ENCODE measurements at places on chromosomes 5 and 9.

GRCh38 chr5:535846-536698 lies 11.8 kb upstream of the SLC9A3 start:
- DNase-seq = no peak

DNA sequence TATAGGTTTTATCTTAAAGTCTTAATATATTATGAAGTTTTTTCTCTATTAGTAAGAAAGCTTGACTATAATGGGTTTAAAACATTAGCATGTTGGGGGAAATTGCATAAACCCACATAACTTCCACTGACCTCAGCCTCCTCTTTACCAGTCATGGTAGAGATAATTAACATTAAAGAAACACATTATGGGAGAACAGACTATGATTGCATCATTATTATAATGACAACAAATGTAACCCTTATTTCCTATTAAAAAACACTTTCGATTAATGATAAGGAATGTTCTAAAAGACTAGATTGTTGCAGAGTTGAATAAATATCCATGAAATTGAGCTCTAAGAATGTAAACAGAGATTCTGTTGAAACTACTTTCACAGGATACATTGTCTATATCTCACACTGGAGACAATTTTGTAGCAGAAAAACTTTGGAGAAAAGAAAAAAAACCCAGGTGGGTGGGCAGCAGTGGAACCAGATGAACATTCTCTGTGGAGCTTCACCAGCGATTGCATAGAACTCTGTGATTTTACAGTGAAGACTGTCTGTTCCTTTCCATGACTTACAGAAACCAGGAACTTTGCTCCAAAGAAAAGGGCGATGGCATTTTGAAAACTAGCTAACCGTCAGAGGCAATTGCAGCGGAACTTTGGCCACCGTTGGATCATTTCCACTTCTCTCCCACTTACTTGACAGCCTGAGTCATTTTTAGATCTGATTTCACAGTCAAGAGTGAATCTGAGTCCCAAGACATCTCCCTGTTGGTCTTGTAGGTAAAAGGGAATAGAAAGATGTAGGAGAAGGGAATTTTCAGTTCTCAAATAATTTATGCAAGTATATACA lies 21.0 kb upstream of the ERAP2 start:
- DNase-seq = no peak

GRCh38 chr5:11363631-11364178 lies 540.5 kb downstream of the CTNND2 start:
- DNase-seq = no peak

- peak; percentile 81 for DNase-seq
Observed at GRCh38 chr9:115369322-115369957, 251.5 kb upstream of the TNC start.

DNA sequence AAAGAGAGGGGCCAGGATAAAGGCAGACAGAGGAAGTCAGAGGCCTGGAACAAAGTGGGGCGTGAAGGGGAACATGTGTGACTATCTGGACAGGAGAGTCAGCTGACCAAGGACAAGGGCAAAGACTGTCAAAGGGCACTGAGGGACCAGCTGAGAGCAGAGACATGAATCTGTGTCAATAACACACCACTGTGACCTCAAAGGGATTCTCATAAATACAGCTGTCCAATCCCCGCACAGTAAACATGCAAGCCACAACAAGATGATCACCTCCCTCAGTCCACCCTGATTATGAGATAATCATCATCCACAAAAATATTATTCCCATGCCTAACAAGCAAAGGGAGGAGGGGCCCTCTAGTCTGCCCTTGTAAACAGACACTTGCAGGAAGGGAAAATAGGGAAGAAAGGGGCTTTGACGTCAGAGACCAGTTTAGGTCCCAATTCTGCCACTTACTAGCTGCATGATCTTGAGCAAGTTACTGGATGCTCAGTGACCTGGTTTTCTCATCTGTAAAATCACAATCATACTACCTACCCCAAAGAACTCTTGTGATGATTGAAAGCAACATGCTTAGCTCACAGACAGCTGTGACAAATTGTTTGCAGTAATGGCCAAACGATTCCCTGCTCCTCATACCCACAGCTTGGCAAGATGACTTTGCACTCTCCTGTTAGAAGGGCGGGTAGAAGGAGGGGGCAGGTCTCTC lies 41.8 kb downstream of the RAPGEF1 start:
- DNase-seq = no peak

- DNase-seq = peak; percentile 23
Observed at GRCh38 chr5:78328585-78329173, 31.7 kb upstream of the SCAMP1 start.

DNA sequence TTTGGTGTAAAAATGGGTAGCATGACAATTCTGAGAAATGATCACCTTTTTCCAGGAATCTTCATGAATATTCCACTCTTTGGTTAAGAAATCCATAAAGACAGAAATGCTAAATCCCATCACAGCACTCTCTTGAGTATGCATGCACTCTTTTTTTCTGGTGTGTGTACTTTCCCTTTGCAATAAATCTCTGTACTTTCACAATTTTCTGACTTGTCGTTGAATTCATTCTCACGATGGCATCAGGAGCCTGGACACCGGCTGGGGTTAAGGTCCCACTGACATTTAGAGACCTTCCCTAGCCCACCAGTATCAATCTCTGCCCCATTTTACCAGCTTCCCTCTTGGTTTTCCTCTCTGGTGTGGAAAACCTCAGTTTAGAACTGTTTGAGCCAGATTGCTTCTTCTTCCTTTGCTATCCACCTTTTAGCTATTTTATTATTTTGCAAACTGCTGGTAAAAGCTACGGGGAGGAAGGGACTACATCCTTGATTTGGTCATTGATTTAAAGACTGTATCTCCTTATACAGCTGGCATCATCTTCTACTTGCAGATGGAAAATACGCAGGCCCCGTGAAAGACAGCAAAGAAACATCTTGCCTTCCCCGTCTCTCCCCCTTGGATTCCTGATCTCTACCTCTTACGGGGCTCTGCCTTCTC lies 59.9 kb upstream of the ZFR start:
- no peak for DNase-seq

GRCh38 chr9:34992376-34992951 lies 2.9 kb downstream of the DNAJB5 start:
- DNase-seq = peak; percentile 92

DNA sequence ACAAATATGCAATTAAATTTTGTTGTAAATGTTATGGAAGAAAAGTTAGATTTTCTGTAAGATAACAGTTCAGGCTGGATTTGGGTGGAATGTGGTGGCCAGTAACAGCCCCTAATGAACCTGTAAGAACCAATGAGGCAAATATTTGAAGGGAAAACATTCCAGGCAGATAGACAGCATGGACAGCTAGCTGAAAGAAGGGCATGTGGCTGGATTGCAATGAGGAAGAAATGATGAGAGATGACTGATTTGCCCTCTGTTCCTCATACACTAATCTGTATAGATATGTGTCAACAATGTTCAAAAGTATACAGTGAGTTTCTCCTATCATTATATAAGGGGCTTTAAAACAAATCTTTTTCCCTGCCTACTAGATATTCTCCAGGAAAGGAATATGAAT lies 58.8 kb downstream of the MAN2A1 start:
- DNase-seq = peak; percentile 73

GRCh38 chr9:35254984-35255857 lies 93.4 kb downstream of the UNC13B start:
- DNase-seq = no peak

GRCh38 chr9:93649610-93650261 lies 73.4 kb downstream of the PHF2 start:
- no peak for DNase-seq

- peak; percentile 52 for DNase-seq
Observed at GRCh38 chr5:95620030-95620869, at the start of gene GPR150. TSS of gene GPR150 (plus strand) at chr5:95620087. CDS start at chr5:95620276, 189 bp downstream.

DNA sequence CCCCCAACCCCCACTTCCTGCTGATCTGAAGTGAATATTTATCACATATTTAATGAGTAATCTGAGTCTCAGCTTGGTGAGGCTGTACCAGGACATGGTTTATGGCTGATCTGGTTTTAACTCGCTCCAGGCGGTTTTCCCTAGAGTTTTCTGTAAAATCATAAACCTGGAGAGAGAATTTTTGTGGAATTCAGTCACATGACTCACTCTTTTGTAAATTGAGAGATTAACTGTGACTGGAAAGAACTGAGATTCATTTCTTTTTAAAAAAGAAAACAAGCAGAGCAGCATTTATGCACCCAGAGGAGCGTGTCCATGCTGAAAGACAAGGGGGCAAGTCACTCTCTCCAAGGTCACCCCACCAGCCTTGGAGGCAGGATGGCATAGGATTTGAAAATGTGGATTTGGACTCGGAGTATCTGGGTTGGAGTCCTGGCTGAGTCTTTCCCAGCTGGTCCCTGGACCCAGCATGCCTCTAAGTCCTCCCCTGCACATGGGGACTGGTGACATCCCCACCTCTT lies 81.8 kb downstream of the ZNF618 start:
- peak; percentile 95 for DNase-seq

GRCh38 chr5:72468024-72468423 lies 39.2 kb downstream of the ZNF366 start:
- peak; percentile 48 for DNase-seq

DNA sequence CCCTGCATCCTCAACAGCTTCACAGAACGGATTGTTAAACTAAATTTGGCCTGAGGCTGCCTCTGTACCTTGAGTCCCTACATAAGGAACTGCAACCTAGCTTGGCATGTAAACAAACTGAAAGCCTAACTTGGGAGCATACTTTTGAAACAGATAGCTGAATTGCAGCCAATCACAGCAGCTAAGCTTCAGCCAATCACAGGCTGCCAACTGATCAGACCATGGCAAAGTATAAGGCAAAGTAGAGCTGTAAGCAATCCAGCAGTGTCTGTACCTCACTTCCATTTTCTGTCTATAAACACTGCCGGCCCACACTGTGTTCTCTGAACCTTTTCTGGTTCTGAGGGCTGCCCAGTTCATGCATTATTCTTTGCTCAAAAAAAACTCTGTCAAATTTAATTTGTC lies 8.9 kb upstream of the ZNF483 start:
- peak; percentile 12 for DNase-seq

GRCh38 chr9:131661568-131662288 lies 78.1 kb downstream of the RAPGEF1 start:
- DNase-seq = no peak

GRCh38 chr5:93997562-93997961 lies 256.2 kb upstream of the POU5F2 start:
- DNase-seq = no peak

DNA sequence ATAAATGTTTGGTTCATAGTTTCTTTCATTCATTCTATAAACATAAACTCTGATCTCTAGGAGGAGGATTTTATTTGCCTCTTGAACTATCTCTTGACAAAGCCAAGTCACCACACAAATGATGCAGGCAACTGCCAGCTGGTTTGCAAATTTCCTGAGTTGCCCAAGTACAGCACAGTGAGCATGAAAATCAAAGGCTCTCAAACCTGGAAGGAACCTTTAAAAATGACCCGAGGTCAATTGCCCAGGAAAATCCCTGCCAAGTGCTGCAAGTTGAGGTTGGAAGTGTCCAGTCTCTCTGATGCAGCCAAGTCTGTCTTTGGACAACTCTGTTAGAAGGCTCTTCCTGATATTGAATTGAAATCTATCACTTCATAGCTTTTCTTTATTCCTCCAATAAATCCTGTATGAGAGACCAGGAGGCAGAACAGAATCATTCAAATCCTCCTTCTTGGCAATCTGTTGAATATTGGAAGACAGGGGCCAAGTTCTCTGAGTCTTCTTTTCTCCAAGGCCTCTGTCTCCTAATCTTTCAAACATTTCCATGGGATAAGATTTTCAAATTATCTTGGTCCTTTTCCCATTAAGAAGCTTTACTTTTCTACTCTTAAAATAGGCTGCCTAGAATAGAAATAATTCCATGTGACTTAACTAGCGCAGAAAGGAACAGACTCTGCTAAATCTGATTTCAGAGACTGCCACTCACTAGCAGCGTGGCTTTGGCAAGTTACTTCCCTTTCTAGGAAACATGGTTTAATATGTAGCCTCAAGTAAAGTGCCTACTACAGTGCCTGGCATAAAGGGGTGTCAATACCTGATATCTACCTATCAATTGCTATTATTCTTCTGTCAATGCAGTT lies 159.2 kb downstream of the SNX18 start:
- DNase-seq = no peak

DNA sequence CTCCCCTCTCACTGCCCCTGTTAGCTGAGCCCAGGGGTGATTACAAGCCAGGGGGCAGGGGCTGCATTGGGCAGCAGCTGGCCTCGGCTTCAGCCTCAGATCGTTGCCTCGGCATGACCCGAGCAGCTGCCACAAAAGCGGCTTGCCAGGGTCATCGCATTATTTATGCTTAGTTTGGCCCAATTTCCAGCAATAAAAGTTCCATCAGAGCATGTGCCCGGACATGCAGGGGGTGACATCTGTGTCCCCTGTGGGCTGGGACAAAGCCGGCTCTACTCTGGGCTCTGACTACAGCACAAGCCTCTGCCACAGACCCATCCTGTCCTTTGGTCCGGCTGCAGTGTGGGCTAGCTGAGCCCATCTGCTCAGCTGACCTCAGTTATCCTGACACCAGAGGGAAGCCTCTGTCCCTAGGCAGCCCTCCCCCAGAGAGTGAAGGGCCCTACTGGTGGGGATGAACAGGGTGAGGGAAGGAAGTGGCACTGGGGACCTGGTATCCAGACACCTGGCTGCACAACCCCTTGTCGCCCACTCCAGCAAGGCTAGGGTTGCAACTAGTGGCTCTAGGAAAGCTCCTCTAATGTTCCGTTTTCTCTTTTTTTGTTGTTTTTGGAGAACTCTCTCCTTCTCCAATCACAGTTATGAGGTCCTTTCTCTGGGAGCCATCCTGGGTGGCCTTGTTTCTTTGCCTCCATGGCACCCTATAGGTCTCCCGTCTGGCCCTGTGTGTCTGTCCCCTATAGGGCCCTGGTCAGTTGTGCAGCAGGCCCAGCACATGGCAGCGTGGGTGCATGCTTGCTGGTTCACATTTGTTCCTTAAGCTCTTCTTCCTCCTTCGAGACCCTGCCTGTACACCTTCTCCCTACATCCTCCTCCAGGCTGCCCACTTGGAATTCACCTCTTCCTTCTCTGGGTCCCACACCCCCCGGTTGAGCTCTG lies 13.3 kb upstream of the GADD45G start:
- DNase-seq = no peak

- DNase-seq = no peak
Observed at GRCh38 chr5:99349787-99350186, 421.0 kb upstream of the CHD1 start.

DNA sequence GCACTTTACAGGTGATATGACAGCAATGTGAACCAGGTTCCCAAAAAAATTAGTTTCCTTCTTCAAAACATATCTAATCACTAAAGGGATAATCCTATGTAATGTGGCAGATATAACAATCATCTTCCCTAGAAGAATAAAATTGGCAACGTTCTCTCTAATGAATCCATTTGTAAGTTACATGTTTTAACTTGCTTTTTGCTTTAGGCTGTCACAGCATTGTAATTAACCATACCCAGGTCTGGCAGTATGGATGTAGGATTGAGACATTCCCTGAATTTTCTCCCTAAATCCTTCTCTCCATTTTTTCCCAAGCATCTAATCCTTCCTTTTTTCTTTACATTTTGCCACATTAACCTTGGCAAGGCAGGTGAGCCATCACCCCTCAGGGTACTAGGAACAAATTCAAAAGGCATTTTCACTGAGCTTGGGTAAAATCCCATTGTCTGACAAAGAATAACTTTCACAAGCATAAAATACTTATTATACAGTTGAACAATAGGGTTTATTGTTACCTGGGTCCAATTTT lies 548.3 kb downstream of the SEMA5A start:
- no peak for DNase-seq

GRCh38 chr9:12640016-12640587 lies 53.1 kb upstream of the TYRP1 start:
- peak; percentile 30 for DNase-seq
